ENCODE measurements at places on chromosomes 5 and 9.

DNA sequence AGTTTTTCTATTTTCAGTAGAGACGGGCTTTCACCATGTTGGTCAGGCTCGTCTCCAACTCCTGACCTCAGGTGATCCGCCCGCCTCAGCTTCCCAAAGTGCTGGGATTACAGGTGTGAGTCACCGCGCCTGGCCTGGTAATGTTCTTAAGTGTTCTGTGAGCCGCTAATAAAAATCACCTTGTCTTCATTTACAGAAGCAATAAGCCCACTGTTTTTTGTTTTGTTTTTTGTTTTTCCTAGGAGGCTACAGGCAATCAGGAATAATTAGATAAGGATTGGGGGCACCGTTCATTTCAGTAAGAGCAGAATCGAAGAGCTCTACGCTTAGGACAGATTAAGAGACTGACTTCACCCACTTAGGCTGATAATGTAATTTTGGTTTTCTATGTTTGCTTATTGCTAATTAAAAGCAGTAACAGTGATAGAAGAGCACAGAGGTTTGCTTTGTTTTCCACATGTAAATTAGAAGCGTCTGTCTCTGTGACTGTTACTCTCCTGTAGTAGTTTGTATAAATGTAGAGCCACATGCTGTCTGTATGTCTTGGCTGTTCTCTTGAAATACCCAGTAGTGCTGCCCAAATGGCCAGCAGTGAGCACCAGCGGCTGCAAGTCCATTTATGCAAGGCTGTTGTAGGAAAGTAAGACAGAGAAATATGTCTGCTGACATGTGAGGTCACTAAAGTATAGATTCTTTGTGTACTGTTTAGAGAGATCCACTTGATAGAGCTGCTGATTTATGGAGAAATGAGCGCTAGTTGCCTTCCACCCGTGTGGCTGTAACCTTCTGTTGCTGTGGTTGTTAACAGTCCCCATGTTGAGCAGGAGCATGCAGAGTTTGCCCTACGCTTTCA is 30.5 kb downstream of the TRIO start:
- DNase-seq = no peak

DNA sequence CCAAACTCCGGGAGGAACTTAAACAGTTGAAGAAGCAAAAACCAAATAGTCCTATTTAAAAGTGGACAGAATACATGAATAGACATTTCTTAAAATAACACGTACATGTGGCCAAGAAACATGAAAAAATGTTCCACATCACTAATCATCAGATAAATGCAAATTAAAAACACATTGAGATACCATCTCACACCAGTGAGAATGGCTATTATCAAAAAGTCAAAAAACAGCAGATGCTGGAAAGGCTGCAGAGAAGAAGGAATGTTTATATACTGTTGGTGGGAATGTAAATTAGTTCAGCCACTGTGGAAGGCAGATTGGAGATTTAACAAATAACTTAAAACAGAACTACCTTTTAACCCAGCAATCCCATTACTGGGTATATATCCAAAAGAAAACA is 283.0 kb upstream of the IZUMO3 start:
- DNase-seq = no peak

DNA sequence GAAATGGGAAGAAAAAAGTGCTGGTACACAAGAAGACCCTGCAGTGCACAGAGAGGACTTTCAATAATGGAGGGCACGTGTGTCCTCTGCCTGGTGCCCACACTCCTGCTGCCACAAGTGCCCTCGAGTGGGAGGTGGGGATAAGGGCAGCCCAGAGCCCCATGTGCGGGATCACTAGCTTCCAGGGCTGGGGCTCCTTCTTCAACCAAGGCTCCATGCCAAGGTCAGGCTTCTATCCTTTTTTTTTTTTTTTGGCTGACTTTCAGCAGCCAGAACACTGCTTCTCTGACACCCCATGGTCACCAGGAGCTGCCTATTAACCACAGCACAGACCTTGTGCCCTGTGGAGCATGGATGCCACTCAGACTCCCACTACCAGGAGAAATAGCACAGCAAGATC is 7.5 kb downstream of the ACSL6 start:
- DNase-seq = no peak

GRCh38 chr5:5140479-5141338 is 579 bp downstream of the ADAMTS16 start:
- no peak for DNase-seq

- DNase-seq = no peak
Observed at GRCh38 chr5:13569090-13569715, 375.3 kb downstream of the DNAH5 start.

DNA sequence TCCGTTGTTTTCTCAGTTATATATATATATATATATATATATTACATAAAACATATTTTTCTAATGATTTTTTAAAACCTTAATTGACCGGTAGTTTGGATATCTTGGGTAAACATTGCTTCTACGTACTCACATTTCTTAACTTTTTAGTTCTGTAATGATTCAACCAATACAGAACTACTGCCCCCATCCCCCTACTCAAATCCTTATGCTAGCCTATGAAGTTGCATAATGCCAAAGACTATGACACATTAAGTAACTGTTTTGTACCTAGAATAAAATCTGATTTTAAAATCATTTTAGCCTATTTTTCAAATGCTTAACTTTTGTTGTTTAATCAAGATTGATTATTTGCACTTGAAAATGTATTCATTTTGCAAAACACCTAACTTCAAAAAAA is 4.4 kb upstream of the FST start:
- no peak for DNase-seq

- DNase-seq = no peak
Observed at GRCh38 chr9:17725399-17726010, 146.6 kb downstream of the SH3GL2 start.

- no peak for DNase-seq
Observed at GRCh38 chr5:1330146-1330846, 14.6 kb downstream of the CLPTM1L start.

DNA sequence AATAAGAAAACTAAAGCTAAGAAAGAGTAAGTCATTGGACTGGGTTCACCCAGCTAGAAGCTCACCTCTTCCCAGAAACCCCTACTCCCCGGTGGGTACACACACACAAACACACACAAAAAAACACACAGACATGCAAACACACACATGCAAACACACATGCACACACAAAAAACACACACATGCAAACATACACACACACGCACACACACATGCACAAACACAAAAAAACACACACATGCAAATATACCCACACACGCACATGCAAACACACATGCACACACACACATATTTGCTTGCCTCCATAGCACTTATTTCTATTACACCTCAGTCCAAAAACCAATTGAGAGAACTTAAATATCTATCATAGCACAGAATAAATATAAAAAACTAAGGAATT is 26.1 kb downstream of the RETREG1 start:
- no peak for DNase-seq

DNA sequence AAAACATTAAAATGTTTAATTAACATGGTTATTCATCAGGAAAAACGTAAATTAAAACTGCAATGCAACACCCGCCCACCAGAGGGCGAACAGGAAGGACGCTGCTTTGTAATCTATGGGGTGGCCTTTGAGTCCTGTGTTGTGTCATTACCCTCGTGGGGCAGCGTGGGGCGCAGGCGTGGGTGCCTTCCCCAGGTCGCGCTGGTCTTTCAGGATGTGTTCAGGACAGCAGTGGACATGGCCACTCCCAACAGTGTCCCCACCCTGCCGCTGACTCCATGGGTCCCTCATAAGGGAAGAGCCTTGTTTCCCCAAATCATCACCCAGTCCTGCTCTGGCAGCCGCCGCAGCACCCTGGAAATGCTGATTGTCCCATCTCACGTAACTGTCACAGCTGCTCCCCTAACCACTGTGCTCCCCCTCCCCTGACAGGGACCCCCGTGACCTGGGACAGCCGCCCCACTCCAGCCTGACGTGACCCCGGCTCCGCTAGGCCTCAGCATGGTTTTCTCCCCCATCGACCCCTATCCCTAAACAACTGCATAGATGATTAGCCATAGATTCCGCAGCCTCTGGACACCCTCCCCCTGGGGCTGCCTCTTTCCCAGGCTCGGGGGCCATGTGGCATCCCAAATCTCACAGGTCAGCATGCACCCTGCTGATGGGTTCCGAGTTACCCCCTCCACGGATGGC is 36.4 kb downstream of the GLT6D1 start:
- DNase-seq = peak; percentile 25

GRCh38 chr5:63401436-63402046 is 560.7 kb downstream of the HTR1A start:
- no peak for DNase-seq

DNA sequence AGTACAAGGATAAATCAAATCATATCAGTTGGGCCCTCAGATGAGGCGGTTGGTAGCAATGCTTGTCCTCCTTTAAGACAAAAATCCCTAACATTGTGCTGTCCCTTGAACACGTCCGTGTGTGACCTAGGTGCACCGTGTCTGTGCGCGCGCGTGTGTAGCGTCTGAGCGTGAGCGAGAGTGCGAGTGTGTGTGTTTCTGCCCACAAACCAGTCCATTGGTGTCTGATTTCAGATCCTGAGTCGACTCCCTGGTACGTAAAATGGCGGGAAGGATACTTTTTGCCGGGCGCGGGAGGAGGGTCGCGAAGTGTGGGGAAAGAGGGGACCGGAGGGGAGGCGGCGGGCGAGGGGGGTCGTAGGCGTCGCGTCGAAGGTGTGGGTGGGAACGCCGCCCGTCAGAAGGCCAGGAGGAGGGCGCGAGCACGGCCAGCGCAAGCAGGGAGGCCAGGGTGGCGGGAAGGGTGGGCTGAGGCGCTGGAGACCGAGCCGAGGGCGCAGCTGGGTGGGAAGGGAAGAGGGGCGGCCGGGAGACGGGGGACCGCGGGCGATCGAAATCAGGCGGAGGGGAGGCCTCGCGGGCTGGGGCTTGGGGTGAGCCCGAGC is 8.9 kb downstream of the OTP start:
- no peak for DNase-seq

- DNase-seq = no peak
Observed at GRCh38 chr9:88476491-88477271, 58.3 kb upstream of the NXNL2 start.

DNA sequence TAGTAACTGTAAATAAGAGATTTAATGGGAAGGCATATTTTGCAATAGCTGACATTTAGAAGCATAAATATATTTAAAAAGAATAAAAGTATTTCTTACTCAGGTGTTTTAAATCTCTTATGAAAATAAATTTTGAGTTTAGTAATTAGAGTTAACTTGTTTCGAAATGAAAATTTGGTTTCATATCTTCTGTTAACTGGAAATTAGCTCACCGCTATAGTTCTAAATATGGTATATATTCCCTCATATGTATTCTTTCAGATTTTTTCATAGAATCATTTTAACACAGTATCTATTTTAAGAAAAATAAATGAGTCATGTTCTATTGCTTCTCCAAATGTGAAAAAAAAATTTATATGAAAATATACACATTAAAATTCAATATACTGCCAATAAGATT is 434.1 kb downstream of the DTWD2 start:
- no peak for DNase-seq

DNA sequence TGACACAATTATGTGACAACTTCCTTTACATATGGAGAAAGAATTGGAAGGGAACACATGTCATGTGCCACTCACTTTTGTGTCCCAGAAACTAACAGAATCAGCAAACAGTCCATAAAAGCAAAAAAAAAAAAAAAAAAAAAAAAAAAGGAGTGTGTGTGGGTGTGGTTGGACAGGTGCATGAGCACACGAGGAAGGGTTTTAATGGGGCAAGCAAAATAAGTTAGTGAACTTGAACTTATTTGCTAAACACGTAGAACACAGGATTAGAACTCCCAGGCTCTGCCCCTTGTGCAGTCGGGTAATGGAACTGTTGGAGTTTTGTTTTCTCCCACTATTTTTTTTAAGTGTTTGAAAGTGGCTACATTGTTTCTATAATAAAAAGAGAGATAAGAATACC is 74.8 kb upstream of the PJA2 start:
- no peak for DNase-seq

DNA sequence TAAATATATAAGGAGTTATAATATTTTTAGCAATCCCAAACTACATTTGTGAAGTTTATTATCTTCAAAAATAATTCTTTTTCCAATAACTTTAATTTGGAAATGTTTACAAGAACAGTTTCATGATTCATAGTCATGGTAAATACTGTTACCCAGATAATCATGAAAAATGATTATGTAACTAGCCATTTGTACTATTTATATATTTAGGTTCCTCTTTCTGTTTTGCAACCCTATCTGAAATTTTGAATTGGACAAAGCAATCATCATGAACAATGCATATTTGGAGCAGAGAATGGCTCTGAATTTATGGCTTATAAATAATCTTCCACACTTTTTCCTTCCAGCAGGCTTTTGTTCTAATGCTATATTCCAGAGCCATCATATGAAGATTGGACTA is 499.7 kb downstream of the SLCO4C1 start:
- DNase-seq = no peak

- no peak for DNase-seq
Observed at GRCh38 chr9:83247732-83248131, 184.8 kb upstream of the RASEF start.

- DNase-seq = no peak
Observed at GRCh38 chr5:125228363-125229070, 482.1 kb upstream of the ZNF608 start.

All from T-helper 1 cell (primary cell).